ENCODE measurements at places on chromosomes 6 and 20.

DNA sequence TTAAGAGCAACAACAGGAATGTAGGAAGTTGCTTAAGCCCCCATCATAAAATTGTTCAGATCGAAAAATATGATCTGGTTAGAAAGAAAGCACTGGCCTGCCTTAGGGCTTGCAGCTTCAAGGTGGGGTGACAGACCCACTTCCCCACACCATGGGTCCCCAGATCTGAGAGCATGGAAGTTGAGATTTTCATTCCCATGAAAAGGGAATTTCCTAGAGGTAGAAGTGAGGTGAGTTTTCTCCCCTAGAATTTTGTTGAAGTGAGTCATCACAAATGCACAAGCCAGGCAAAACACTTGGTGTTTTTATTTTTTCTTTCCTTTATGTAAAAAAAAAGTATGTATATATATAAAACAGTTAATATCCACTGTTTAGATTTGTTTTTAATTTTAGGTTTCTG lies 213.6 kb upstream of the SUPT3H start:
- DNase-seq = no peak

DNA sequence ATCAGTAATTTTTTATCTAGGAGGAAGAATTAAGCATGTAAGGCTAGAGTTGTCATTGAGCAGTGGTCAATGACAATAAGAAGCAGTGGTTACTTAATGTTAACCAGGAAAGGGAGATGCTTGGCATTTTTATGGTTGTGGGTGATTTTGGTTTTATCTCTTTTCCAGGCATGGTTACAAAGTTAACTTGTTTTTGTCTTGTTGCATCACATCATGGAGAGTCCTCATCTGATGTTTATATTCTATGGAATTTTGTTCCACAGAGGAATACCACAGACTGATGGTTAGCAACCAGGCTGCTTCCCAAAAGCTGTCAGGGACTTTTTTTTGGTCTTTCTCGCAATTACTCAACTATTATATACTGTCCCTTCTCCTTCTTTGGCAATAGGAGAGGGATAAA lies 32.7 kb downstream of the OPRM1 start:
- DNase-seq = no peak

- no peak for DNase-seq
Measured at GRCh38 chr6:116221911-116222310, 32.0 kb downstream of the TSPYL4 start.

GRCh38 chr6:133644548-133644891 lies 244.4 kb upstream of the TCF21 start:
- DNase-seq = no peak

DNA sequence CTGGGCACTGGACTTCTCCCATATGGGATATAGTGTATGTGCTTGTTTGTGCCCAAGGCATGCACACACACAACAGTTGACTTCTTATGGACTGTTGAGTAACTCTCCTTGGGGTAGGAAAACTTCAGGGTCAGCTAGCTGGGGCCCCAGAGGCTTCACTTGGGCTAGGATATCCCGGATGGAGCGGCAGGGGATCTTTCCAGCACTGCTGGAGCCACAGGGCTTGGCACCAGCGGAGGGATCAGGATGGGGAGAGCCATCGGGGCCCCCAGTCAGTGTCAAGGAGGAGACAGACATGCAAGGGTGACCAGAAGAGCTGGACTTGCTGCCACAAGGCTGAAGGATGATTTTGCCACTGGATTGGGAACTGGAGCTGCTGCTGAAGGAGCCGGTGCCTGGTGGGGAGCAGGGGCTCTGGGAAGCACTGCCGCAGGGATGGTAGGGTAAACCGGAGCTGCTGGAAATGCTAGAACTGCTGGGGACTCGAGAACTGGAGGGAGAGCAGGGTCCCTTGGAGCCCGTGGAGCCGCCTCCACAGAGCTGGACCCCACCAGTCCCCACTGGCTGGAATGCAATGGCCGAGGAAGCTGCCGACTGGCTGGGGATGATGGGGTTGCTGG lies 1.5 kb downstream of the PSORS1C1 start:
- no peak for DNase-seq

DNA sequence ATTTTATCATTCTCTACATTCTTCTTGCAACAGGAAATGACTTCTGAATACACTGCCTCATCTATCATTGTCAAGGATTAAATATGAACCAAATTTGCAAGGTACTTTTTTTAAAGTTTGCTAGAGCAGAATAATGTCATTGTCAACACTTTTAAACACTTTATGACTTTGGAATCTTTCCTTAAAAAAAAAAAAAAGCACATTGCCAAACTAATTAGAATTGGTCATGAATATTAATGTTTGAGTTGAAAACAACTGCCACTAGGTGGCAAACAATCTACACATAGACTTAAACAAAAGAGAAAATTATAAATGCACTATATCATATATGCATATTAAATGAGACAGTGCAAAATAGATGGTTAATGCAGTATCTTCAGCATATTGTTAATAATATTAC lies 32.5 kb upstream of the TMEM244 start:
- DNase-seq = no peak

GRCh38 chr6:154370545-154370944 lies 13.9 kb upstream of the IPCEF1 start:
- DNase-seq = no peak

DNA sequence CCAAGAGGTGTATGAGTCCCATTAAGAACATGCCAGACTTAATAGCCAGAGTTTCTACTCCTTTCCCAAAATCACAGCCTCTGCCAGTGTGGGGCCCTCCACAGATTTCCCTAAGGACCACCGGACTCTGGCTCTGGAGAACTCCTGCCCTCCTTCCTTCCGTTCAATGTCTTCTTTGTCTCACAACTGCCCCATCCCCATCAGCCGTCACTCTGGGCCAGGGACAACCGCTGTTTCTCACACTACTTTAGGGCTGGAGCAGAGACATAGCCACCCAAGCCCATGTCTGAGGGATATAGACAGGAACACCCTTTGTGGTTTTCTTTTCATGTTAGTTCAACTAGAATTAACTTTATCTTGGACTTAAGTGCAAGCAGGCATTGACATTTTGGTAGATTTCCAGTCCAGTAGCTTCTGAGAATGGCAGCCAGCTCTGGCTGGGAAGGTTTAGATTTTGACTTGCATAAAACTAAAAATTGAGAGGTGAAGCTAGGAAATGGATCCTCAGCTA lies 6.7 kb upstream of the ACSS1 start:
- DNase-seq = no peak

- DNase-seq = no peak
Measured at GRCh38 chr6:46468403-46469010, 22.7 kb downstream of the RCAN2 start.

GRCh38 chr6:46510651-46511050 lies 19.4 kb upstream of the RCAN2 start:
- DNase-seq = no peak

GRCh38 chr6:13297391-13297790 lies 30.9 kb downstream of the TBC1D7 start:
- no peak for DNase-seq

GRCh38 chr6:158928068-158928467 lies 71.9 kb downstream of the RSPH3 start:
- DNase-seq = no peak

GRCh38 chr6:129623008-129623732 lies 86.8 kb downstream of the ARHGAP18 start:
- no peak for DNase-seq

DNA sequence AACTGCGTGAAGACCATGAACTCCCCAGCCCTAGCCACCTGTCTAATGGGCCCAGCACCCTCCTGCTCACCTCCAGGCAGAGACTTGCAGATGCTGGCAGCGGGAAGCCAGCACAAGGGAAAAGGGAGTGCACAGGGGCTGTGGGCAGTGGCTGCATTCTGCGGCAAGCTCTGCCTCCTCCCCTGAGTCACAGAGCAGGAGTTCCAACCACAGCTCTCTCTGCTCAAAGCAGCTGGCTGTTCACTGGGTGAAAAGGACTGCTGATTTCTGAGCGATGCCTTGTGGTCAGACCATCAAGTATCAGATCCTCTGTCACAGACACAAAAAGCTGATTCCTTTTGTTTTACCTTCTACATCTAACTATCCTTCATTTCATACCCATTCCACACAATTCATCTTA lies 10.5 kb downstream of the NKX2-2 start:
- no peak for DNase-seq

GRCh38 chr6:132675002-132675401 lies 16.0 kb upstream of the TAAR1 start:
- no peak for DNase-seq

- DNase-seq = no peak
Measured at GRCh38 chr20:34355427-34355826, 7.6 kb upstream of the ITCH start.

DNA sequence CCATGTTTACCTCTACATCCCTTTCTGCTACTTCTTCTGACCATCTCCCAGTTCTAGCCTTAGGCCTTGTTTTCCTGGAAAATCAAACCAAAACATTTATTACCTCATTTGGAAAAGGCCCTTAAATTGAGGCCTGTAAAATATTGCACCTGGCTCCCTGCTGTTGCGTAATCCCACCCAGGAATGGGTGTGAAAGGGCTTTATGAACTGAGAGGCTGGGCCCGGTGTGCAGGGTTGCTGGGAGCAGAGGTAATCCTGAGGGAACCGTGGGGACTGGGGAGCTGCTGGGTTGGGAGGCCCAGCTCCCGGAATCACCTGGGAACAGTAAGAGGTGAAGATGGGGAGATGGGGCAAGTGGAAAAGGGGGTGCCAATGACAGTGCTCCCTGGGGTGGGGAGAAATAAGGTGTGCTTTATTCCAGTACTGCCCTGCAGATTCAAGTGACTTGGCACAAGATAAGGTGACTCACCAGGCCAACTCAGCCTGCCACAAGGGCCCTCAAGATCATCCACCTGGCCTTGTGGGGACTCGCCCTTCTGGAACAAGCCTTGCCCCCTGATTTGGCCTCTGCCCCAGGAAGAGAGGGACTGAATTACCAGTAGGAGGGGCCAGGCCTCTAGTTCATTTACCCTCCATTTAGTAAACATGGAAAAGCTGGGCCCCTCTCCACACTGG lies 44.2 kb downstream of the KCNK5 start:
- no peak for DNase-seq

DNA sequence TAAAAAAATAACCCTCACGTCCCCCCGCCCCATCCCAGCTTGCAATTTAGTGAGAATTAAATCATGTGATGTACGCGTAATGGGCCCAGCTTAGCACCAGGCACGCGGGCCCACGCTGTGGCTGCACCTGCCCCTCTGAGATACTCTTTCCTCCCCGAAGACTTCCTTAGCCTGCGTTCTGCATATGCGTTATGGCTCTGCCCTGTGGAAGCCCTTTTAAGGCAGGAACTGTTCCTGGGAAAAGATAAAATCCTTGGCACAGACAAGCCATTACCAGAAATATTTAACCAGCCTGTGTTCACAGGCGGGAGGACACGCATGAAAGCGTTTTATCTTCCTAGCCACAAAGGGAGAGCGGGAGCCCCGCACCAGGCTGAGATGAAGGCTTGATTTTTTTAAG lies 311.0 kb downstream of the LRFN2 start:
- no peak for DNase-seq

DNA sequence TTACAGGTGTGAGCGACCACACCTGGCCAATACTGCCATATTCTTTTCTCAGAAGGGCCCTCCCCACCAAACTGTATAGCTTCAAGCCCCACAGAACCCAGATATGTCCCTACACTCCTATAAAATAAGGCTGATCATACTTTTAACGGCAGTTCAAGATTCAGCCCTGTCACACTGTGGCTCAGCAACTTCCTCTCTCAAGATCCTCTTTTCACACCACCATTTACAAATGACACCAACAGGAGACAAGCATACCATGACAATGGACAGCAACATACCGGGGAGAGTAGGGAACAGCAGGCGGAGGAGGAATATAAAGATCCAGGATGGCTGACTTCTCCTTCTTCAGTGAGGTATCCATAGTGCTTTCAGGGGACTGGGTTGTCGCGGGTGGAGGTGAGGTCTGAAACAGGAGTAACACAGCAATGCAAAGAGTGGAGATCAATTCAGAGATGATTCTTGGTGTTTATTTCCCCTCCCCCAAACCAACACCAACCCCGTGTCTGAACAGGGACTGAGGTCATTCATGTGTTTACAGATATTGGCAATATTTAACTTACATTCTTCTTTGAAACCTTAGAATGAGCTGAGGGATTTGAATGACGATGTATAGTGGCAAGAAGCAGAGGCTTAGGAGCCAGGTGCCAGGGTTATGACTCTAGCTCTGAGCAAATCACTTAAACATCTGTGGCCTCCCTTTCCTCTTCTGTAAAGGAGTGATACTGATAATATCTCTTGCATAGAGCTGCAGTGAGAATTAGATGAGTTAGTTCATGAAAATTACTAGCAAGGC lies 57.6 kb upstream of the IPCEF1 start:
- no peak for DNase-seq

DNA sequence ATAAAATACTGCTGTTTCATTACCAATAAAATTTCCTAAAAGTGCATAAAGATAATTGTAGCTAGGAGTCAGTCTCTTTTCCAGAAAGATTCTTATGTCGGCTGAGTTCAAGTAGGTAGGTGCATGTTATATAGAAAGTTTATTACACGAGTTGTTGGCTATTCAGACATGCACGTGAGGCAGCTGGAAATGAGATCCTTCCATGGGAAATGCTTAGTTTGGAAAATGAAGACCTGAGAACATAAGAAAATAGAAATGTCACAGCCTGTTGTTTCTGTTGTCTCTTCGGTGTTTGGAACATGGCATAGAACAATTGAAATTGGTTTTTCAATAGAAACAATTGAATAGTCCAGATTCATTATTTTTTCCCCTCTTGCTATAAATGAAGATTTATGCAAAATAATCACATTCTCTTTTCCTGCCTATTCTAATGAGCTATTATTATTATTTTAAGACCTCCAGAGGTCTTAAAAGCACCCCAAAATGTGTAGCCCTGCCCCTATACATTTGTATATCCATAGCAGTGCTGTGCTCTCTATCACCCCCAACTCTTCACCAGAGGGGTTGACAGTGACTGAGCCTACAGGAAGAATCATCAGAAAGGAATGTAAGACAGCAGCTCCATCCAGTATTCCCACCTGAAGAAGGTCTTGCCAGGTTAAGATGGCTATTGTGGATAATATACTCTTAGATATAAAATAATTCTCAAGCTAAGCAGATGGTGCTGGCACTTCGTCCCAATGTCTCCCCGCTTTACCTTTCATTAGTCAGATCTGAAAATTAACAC lies 82.2 kb downstream of the ZDHHC14 start:
- DNase-seq = no peak

DNA sequence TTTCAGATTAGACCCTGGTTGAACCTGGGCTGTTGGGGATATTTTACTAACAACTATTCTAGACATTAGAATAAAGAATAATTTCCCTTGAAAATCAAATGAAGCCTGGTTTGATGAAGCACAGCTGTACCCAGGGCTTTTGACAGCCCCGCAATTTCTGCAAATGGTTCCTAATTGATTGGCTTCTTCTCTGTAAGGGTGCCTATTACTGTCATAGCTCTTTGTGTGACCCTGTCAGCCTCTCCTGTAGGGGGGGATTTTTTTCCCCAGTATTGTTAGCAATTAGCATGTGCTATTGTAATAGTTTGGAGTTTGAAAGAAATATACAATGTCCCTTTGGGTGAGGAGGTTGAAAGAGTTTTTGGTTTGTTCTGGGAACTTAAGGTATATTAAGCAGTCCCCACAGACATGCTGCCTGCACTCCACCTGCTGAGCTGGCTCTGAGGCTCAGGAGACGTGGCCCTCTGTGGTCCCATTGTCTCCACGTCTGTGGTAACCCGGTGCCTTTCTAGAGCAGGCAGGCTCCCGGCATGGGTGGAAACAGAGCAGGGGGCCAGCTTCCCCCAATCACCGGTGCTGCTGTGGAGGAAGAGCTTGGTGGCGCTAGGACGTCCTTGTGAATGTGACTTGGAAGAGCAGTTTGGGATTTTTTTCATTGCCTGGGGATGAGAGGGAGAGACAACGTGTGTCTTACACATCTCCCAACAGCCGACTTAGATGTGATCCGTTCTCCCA lies 47.3 kb upstream of the CLDN20 start:
- no peak for DNase-seq

Data from NCI-H1048 (cell line).